Neural crest cell (in vitro differentiated cells): ENCODE measurements at places on chromosomes 5 and 9. TPM values are rescaled to one million over a fixed set of nuclear protein-coding genes. Genes with fewer than 3 reads are reported as not detected.

TAF11L14 gene
- not detected in 2 replicates for total RNA-seq

GMCL2 gene
- not detected in 2 replicates for total RNA-seq

- DNase-seq = no peak
Measured at GRCh38 chr9:81074221-81074620, 615.1 kb downstream of the TLE1 start.

GRCh38 chr5:173997331-173997730, 8.4 kb downstream of the C5orf47 start:
- no peak for DNase-seq

HAUS6 gene
- 36.2 and 36.7 TPM in 2 replicates for total RNA-seq

DNA sequence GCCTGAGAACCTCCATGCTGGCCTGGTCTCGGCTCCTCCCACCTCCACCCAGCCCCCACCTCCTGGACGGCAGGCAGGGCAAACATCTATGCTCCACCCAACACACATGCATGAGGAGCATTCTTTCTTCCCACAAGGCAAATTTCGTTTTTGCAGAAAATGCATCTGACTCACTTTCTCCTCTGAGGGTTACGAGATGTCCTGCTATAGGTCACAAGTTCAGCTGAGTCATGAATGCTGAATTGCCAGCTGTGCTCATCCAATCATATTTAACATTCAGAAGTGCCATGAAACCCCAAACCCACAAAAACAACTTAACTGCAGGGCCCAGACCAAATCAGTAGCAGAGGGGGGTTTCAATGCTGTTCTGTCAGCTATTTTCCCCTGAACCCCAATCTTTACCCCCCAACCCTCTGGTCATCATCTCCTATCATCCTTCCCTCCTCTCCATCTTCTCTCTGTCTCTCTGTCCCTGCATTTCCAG, 39.0 kb upstream of the OSMR start:
- no peak for DNase-seq

CNTFR gene
- 112 and 115 TPM in 2 replicates for total RNA-seq
